ENCODE measurements at places on chromosomes 3 and 15. TPM values are rescaled to one million over a fixed set of nuclear protein-coding genes. Genes with fewer than 3 reads are reported as not detected.

CADM2 gene
- 7.4 TPM for total RNA-seq

GATM gene
- 8.8 TPM for total RNA-seq

TMCO5A gene
- not detected for total RNA-seq

ALG1L2 gene
- 1.3 TPM for total RNA-seq

SLC27A2 gene
- total RNA-seq, result 5.6 TPM

B3GALNT1 gene
- 4.5 TPM for total RNA-seq

CSPG4 gene
- total RNA-seq, result 17.0 TPM

GP9 gene
- not detected for total RNA-seq

GRCh38 chr15:44034933-44035624, 160.0 kb downstream of the FRMD5 start:
- H3K36me3 ChIP-seq, result no peaks in the 10 kb centered on the region
- no peaks in the 10 kb centered on the region for H3K4me1 ChIP-seq
- H3K27ac ChIP-seq, result no peak overlapping the region
- no peak for DNase-seq
- H3K27me3 ChIP-seq, result no peaks in the 10 kb centered on the region

GRCh38 chr3:186287711-186288110, 74.3 kb downstream of the DGKG start:
- DNase-seq, result no peak
- H3K27ac ChIP-seq, result no peak overlapping the region
- no peak overlapping the region for H3K4me3 ChIP-seq
- H3K4me1 ChIP-seq, result no peaks in the 10 kb centered on the region

GRCh38 chr3:178560759-178561158, 24.5 kb downstream of the KCNMB2 start:
- H3K36me3 ChIP-seq, result no peaks in the 10 kb centered on the region
- H3K27me3 ChIP-seq, result no peaks in the 10 kb centered on the region
- no peaks in the 10 kb centered on the region for H3K4me1 ChIP-seq
- H3K27ac ChIP-seq, result no peak overlapping the region
- H3K4me3 ChIP-seq, result no peak overlapping the region

- no peak for DNase-seq
- no peaks in the 10 kb centered on the region for H3K27me3 ChIP-seq
- no peaks in the 10 kb centered on the region for H3K36me3 ChIP-seq
- no peak overlapping the region for H3K4me3 ChIP-seq
- no peaks in the 10 kb centered on the region for H3K4me1 ChIP-seq
Observed at GRCh38 chr15:58793862-58794261, 22.8 kb downstream of the MINDY2 start.

GRCh38 chr3:146241523-146242240, 9.2 kb downstream of the PLSCR4 start:
- no peaks in the 10 kb centered on the region for H3K36me3 ChIP-seq
- H3K27me3 ChIP-seq, result no peaks in the 10 kb centered on the region
- H3K27ac ChIP-seq, result peak overlapping the region; percentile 60

DNA sequence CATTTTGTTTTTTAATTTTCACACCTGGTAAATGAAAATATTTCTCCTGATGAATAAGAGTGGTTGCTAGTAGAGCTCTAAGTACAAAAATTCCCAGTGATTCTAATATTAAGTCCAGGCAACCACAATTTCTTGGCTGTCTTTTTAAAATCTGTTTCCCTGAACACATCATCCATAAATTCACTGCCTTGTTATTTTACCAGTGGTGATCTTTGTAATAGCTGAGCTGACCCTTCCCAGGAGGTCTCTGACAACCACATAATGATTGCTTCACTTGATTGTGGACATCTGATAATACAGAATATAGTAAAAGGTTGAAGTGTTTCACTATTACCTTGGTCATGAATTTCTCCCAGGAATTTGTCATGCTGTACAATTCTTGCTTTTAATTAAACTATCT, 13.9 kb upstream of the TOP2B start:
- no peak for DNase-seq
- no peaks in the 10 kb centered on the region for H3K27me3 ChIP-seq
- H3K27ac ChIP-seq, result no peak overlapping the region
- H3K4me1 ChIP-seq, result no peaks in the 10 kb centered on the region
- no peaks in the 10 kb centered on the region for H3K36me3 ChIP-seq

GRCh38 chr3:64856106-64856505, 168.3 kb upstream of the ADAMTS9 start:
- H3K4me1 ChIP-seq, result no peaks in the 10 kb centered on the region
- H3K4me3 ChIP-seq, result no peak overlapping the region
- DNase-seq, result no peak

- H3K27me3 ChIP-seq, result no peaks in the 10 kb centered on the region
- peaks cover 10% of the 10 kb centered on the region for H3K4me1 ChIP-seq
- peak overlapping the region; percentile 91 for H3K27ac ChIP-seq
- H3K4me3 ChIP-seq, result no peak overlapping the region
- DNase-seq, result no peak
Observed at GRCh38 chr3:194757647-194758061, 72.0 kb downstream of the FAM43A start.

- H3K36me3 ChIP-seq, result no peaks in the 10 kb centered on the region
- no peaks in the 10 kb centered on the region for H3K27me3 ChIP-seq
- DNase-seq, result no peak
- H3K4me1 ChIP-seq, result peaks cover 8% of the 10 kb centered on the region
Observed at GRCh38 chr3:66439666-66440344, 61.0 kb downstream of the LRIG1 start.

GRCh38 chr3:107514453-107514852, 8.3 kb upstream of the BBX start:
- H3K4me3 ChIP-seq, result no peak overlapping the region
- no peak for DNase-seq
- no peaks in the 10 kb centered on the region for H3K36me3 ChIP-seq
- no peak overlapping the region for H3K27ac ChIP-seq
- no peaks in the 10 kb centered on the region for H3K27me3 ChIP-seq
- no peaks in the 10 kb centered on the region for H3K4me1 ChIP-seq

DNA sequence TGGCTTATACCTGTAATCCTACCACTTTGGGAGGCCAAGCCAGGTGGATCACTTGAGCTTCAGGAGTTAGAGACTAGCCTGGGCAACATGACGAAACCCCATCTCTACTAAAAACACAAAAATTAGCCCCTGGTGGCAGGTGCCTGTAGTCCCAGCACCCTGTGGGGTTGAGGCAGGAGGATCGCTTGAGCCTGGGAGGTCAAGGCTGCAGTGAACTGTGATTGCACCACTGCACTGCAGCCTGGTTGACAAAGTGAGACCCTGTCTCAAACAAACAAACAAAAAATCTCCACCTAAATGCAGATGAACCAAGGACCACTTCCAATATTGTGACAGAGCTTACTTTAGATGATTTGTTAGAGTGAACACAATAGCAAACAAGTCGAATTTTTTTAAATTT, 53.7 kb downstream of the TP53BP1 start:
- H3K4me1 ChIP-seq, result no peaks in the 10 kb centered on the region
- H3K27ac ChIP-seq, result no peak overlapping the region
- DNase-seq, result no peak
- H3K36me3 ChIP-seq, result no peaks in the 10 kb centered on the region
- H3K27me3 ChIP-seq, result no peaks in the 10 kb centered on the region

- no peaks in the 10 kb centered on the region for H3K4me1 ChIP-seq
- no peak for DNase-seq
- H3K27ac ChIP-seq, result no peak overlapping the region
- no peak overlapping the region for H3K4me3 ChIP-seq
- H3K27me3 ChIP-seq, result no peaks in the 10 kb centered on the region
Observed at GRCh38 chr3:164507886-164508285, 570.4 kb downstream of the SI start.

DNA sequence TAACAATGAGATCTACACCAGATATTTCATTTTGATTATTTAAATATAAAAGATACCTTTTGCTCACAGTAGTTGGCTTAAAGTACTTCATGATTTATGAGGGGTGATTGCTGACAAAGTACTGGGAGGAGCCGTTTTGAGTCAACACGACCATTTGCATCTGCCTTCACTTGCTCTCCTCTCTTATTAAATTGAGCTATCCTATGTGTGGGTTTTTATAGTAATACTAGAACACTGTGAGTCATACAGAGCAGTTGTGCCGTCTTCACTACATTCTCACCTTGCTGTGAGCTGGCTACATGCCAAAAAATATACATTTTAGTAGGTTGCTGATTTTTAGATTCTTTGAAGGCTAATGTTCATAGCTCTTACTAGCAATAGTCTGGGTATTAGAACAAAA, 161.2 kb downstream of the ALCAM start:
- no peaks in the 10 kb centered on the region for H3K27me3 ChIP-seq
- no peak overlapping the region for H3K27ac ChIP-seq
- no peaks in the 10 kb centered on the region for H3K36me3 ChIP-seq
- DNase-seq, result no peak

- H3K4me3 ChIP-seq, result no peak overlapping the region
- H3K36me3 ChIP-seq, result no peaks in the 10 kb centered on the region
- no peak overlapping the region for H3K27ac ChIP-seq
- no peaks in the 10 kb centered on the region for H3K4me1 ChIP-seq
Observed at GRCh38 chr3:136883967-136884720, 22.1 kb downstream of the NCK1 start.

GRCh38 chr3:173217127-173217526, 76.1 kb upstream of the SPATA16 start:
- H3K27me3 ChIP-seq, result no peaks in the 10 kb centered on the region
- H3K27ac ChIP-seq, result no peak overlapping the region
- H3K4me3 ChIP-seq, result no peak overlapping the region
- no peaks in the 10 kb centered on the region for H3K36me3 ChIP-seq

DNA sequence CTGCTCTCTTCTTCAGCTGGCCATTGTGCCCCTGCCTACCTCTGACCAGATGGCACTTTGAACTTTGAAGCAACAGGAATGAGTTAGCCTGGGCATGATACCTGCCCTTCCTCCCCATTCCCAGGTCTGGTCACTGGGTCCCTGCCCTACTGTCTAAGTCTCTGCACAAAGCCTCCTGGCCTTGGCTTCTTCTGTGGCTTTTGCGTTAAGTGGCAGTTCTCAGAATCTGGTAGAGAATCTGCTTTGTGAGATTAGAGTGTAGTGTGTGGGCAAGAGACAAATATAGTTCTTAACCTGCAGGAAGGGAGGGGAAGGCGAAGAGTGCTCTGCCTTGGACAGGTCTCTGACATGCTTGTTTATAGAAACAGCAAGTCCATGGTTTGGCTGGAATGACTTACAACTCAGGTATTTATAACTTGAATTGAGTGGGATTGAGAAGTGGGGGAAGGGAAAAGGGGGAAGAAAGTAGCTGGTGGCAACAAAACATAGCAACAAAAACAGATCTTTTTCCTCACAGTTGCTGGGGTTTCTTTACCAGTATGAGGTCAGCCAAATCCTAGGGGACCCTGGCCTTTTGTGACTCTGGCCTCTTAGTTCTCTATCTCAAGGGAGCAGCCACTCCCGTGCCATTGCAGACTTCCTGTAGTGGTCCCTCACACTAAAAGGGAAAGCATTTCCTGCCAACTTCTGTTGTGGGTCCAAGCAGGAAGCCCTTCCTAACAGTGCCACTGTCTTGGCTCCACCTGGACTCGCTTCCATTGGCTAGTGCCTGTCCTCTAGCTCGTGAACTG, 16.7 kb downstream of the MAPKBP1 start:
- H3K27ac ChIP-seq, result peak overlapping the region; percentile 90
- H3K4me1 ChIP-seq, result peaks cover 8% of the 10 kb centered on the region
- no peaks in the 10 kb centered on the region for H3K27me3 ChIP-seq
- no peaks in the 10 kb centered on the region for H3K36me3 ChIP-seq
- H3K4me3 ChIP-seq, result no peak overlapping the region

- no peaks in the 10 kb centered on the region for H3K36me3 ChIP-seq
- no peaks in the 10 kb centered on the region for H3K4me1 ChIP-seq
- H3K27ac ChIP-seq, result no peak overlapping the region
- DNase-seq, result no peak
Observed at GRCh38 chr3:66904831-66905493, 93.1 kb upstream of the KBTBD8 start.

GRCh38 chr15:76840830-76841460, 64.2 kb downstream of the SCAPER start:
- no peaks in the 10 kb centered on the region for H3K36me3 ChIP-seq
- no peak overlapping the region for H3K27ac ChIP-seq
- no peaks in the 10 kb centered on the region for H3K27me3 ChIP-seq

GRCh38 chr3:94429517-94429916, 366.7 kb downstream of the NSUN3 start:
- no peak for DNase-seq
- H3K27me3 ChIP-seq, result no peaks in the 10 kb centered on the region
- H3K36me3 ChIP-seq, result no peaks in the 10 kb centered on the region
- no peak overlapping the region for H3K4me3 ChIP-seq
- no peaks in the 10 kb centered on the region for H3K4me1 ChIP-seq

- H3K27me3 ChIP-seq, result no peaks in the 10 kb centered on the region
- H3K4me3 ChIP-seq, result no peak overlapping the region
- H3K27ac ChIP-seq, result no peak overlapping the region
- H3K4me1 ChIP-seq, result no peaks in the 10 kb centered on the region
Observed at GRCh38 chr3:114974387-114974786, 172.7 kb downstream of the ZBTB20 start.

DNA sequence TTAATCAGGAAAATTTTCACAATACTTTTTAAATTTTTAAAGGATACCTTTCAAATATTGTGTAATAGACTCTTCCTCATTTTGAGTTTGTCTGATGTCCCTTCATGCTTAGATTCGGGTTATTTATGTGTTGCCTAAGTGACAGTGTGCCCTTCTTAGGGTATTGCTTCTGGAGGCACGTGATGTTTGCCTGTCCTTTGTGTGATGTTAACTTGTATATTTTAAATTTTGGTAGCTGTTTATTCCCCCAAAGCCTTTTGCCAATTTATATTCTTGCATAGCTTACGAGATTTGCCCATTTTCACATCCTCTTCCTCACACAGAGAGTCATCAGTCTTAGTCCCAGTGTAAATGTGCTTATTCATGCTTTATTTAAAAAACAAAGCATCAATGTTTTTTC, 433.1 kb downstream of the EPHB1 start:
- H3K27ac ChIP-seq, result no peak overlapping the region
- DNase-seq, result no peak
- no peaks in the 10 kb centered on the region for H3K27me3 ChIP-seq

Data from breast epithelium (tissue), 4 donors.